ENCODE measurements at places on chromosomes 12 and 14.

GRCh38 chr14:55386037-55386808, 25.4 kb downstream of the ATG14 start:
- no peaks in the 10 kb centered on the region for H3K36me3 ChIP-seq
- no peak overlapping the region for H3K4me3 ChIP-seq
- H3K4me1 ChIP-seq: no peaks in the 10 kb centered on the region
- H3K27me3 ChIP-seq: no peaks in the 10 kb centered on the region

- H3K27ac ChIP-seq: no peak overlapping the region
- no peaks in the 10 kb centered on the region for H3K36me3 ChIP-seq
- DNase-seq: no peak
- H3K4me3 ChIP-seq: no peak overlapping the region
Measured at GRCh38 chr12:181921-182320, 32.0 kb downstream of the SLC6A12 start.

- H3K4me1 ChIP-seq: peaks cover 20% of the 10 kb centered on the region
- H3K36me3 ChIP-seq: no peaks in the 10 kb centered on the region
Measured at GRCh38 chr14:24231263-24232120, 675 bp downstream of the NEDD8 start.

GRCh38 chr12:6775185-6776174, 3.2 kb downstream of the LAG3 start:
- no peak for DNase-seq
- H3K27me3 ChIP-seq: no peaks in the 10 kb centered on the region
- H3K4me3 ChIP-seq: no peak overlapping the region
- no peaks in the 10 kb centered on the region for H3K36me3 ChIP-seq

- DNase-seq: no peak
- peaks cover 4% of the 10 kb centered on the region for H3K27me3 ChIP-seq
- no peak overlapping the region for H3K27ac ChIP-seq
- no peaks in the 10 kb centered on the region for H3K4me1 ChIP-seq
- H3K4me3 ChIP-seq: no peak overlapping the region
Measured at GRCh38 chr14:92247341-92247740, 75.6 kb upstream of the SLC24A4 start.

All from hepatocyte (in vitro differentiated cells).